ENCODE measurements at places on chromosomes 7 and 10. TPM values are rescaled to one million over a fixed set of nuclear protein-coding genes. Genes with fewer than 3 reads are reported as not detected.

DNA sequence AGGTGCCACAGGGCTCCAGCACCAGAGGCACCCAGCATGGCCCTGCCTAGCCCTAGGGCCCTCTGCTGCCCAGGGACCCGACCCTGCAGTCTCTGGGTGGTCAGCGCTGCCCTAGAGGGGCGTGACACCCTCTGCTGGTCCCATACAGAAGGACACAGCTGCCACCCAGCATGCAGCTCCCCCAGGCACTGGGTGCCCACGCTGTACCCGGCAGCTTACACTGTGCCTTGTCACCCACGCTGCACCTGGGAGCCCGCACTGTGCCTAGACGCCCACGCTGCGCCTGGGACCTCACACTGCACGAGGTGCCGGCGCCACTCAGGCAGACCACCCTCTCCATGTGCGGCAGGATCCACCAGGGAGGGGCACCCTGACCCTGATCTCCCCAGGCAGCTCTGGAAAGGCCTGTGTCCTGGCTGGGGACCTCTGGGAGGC lies 55.2 kb downstream of the PWWP2B start:
- peaks cover 2% of the 10 kb centered on the region for H3K27me3 ChIP-seq
- H3K27ac ChIP-seq: no peak overlapping the region
- H3K36me3 ChIP-seq: no peaks in the 10 kb centered on the region
- H3K4me3 ChIP-seq: no peak overlapping the region
- peaks cover 32% of the 10 kb centered on the region for H3K4me1 ChIP-seq

Gene ARHGAP21
- 63.7 TPM for total RNA-seq

Gene SLC13A1
- total RNA-seq: not detected

DNA sequence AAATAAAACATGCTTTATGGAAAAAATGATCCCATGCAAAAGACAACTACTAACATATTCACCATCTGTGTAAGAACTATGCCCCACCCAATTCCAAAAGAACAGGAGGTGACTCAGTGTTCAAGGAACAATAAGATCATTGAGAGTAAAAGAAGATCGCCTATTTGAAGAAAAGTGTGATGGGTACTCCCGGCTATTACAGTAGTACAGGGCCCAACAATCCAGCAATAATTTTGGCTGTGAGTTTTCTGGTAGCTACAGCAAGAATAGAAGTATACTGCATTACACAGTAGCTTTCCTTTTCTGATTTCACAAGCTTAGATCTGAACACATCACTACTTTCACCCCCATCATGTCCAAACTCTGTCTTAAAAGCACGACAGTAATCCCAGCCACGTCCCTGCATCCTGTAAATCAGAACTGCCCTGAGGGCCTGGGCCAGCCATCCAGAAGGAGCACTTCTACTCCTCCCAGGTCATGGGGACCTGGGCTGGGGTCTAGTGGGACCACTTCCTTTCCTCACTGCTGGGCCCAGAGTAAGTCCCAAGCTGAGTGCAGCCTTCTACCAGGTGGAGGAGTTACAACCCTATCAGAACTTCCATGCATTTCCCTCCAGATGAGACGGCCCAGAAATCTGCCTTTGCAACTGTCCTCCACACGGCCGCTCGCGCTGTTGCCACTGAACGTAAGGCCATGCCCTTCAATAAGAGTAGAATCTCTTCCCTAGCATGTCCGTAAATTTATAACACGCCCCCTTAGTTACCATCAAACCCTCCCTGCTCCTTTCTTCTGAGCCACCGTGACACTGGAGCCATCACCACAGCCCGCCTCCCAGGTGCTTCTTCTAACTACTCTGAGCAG lies 7.9 kb downstream of the ESYT2 start:
- peaks cover 4% of the 10 kb centered on the region for H3K36me3 ChIP-seq
- peak overlapping the region; percentile 96 for H3K27ac ChIP-seq
- peaks cover 24% of the 10 kb centered on the region for H3K4me1 ChIP-seq
- peak; percentile 93 for DNase-seq
- no peaks in the 10 kb centered on the region for H3K27me3 ChIP-seq

Gene LHFPL3
- total RNA-seq: not detected

- no peak for DNase-seq
- H3K4me1 ChIP-seq: peaks cover 4% of the 10 kb centered on the region
- peaks cover 3% of the 10 kb centered on the region for H3K36me3 ChIP-seq
- H3K27me3 ChIP-seq: no peaks in the 10 kb centered on the region
- H3K27ac ChIP-seq: peak overlapping the region; percentile 97
- peak overlapping the region; percentile 87 for H3K4me3 ChIP-seq
Measured at GRCh38 chr10:18659819-18660535, 746 bp downstream of the ARL5B start.

DNA sequence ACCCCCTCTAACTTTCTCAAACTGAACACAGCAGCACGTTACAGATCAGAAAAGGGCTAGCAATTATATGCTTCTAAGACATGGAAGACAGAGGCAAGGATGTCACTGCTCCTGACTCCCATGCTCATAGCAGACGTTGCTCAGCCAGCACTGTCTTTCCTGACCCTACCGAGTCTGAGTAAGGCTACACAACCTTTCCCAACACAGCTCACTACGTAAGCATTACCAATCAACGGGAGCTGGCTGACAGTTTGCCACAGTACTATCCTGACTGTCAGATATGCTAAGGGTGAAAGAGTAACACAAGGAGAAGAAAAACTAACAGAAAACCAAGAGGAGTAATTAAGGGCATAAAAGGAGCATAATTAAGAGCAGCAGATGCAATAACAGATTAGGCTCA lies 171.2 kb downstream of the CHCHD3 start:
- no peak overlapping the region for H3K27ac ChIP-seq
- no peaks in the 10 kb centered on the region for H3K36me3 ChIP-seq
- H3K4me1 ChIP-seq: no peaks in the 10 kb centered on the region
- no peak for DNase-seq

Gene ANKRD61
- total RNA-seq: 0.22 TPM

- no peak for DNase-seq
- H3K4me1 ChIP-seq: peaks cover 3% of the 10 kb centered on the region
- peaks cover 4% of the 10 kb centered on the region for H3K27me3 ChIP-seq
Measured at GRCh38 chr7:130886438-130887135, 152.6 kb upstream of the KLF14 start.

- H3K4me3 ChIP-seq: no peak overlapping the region
- no peaks in the 10 kb centered on the region for H3K27me3 ChIP-seq
- DNase-seq: no peak
- no peaks in the 10 kb centered on the region for H3K36me3 ChIP-seq
- no peaks in the 10 kb centered on the region for H3K4me1 ChIP-seq
- H3K27ac ChIP-seq: no peak overlapping the region
Measured at GRCh38 chr7:121267612-121268011, 61.2 kb upstream of the WNT16 start.

Gene NEUROD6
- total RNA-seq: 0.04 TPM

Gene OR9A2
- total RNA-seq: 0.18 TPM

Gene POM121C
- total RNA-seq: 12.5 TPM

GRCh38 chr10:131933016-131933695 lies 32.3 kb downstream of the PPP2R2D start:
- DNase-seq: no peak
- H3K27ac ChIP-seq: no peak overlapping the region
- peaks cover 27% of the 10 kb centered on the region for H3K36me3 ChIP-seq
- H3K27me3 ChIP-seq: no peaks in the 10 kb centered on the region
- H3K4me3 ChIP-seq: no peak overlapping the region

GRCh38 chr7:33351709-33352108 lies 222.3 kb downstream of the BBS9 start:
- H3K4me3 ChIP-seq: no peak overlapping the region
- H3K27me3 ChIP-seq: no peaks in the 10 kb centered on the region
- no peaks in the 10 kb centered on the region for H3K4me1 ChIP-seq
- DNase-seq: no peak

Gene MRLN
- 254 TPM for total RNA-seq

DNA sequence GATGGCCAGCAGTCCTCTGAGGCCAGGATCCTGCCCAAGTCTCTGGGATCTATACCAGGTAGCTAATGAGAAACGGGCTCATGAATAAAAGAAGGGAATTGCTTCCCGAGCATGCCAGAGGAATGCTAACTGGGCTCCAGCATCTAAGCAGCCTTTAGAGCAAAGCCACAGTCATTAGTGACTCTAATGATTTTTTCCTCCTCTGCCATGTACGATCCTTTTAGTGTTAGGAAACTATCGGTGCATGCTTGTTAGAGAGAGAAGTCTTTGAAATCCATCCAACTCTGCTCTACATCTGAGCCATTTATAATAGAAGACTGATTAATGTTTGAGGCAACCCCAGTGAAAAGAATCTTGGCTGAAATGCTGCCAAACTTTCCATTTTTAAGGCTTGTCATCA lies 124.9 kb upstream of the TCERG1L start:
- H3K36me3 ChIP-seq: no peaks in the 10 kb centered on the region
- no peak overlapping the region for H3K27ac ChIP-seq
- peak; percentile 55 for DNase-seq
- no peak overlapping the region for H3K4me3 ChIP-seq
- peaks cover 34% of the 10 kb centered on the region for H3K27me3 ChIP-seq
- H3K4me1 ChIP-seq: peaks cover 19% of the 10 kb centered on the region

DNA sequence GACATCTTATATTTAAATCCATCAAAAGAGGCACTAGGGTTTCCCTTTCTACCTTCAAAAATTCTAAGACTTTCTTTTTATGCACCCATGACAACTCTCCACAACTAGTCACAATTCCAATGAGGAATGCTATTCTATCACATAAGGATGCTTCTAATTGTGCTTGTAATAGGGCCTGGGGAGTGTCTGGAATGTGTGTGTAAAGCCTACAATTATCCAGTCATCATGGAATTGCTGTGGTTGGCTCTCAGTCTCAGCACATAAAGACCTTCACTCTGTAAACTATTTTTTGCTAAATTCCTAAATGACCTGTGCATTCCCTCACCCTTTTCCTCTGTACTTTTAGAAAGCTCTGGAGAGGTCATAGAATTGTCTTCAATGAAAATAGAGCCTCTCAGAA lies 86.7 kb downstream of the EPDR1 start:
- H3K27ac ChIP-seq: no peak overlapping the region
- H3K4me3 ChIP-seq: no peak overlapping the region
- no peaks in the 10 kb centered on the region for H3K27me3 ChIP-seq
- peaks cover 2% of the 10 kb centered on the region for H3K4me1 ChIP-seq
- H3K36me3 ChIP-seq: no peaks in the 10 kb centered on the region

GRCh38 chr10:111578076-111578475 lies 501.2 kb downstream of the ADRA2A start:
- H3K4me3 ChIP-seq: no peak overlapping the region
- H3K36me3 ChIP-seq: no peaks in the 10 kb centered on the region
- H3K27me3 ChIP-seq: no peaks in the 10 kb centered on the region
- H3K4me1 ChIP-seq: no peaks in the 10 kb centered on the region
- no peak for DNase-seq

DNA sequence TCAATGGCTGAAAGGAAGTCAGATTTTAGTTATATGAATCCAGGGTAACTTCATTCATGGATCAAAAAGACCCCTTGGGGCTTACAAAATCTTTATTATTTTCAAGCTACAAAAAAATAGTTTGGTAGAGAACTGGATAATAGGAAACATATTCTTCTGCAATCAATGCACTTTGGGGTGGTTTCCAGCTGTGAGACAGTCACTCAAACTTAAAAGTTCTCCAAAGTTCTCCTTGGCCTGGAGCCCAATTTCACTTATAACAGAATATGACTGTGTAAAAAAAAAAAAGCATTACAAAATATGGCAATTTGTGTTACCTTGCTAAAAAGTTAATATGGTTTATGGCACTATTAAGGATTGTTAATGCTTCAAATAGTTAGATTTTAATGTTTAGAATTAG lies 255.5 kb downstream of the AGMO start:
- peak; percentile 75 for DNase-seq
- H3K27me3 ChIP-seq: no peaks in the 10 kb centered on the region
- H3K27ac ChIP-seq: no peak overlapping the region
- no peak overlapping the region for H3K4me3 ChIP-seq
- H3K4me1 ChIP-seq: peaks cover 2% of the 10 kb centered on the region
- no peaks in the 10 kb centered on the region for H3K36me3 ChIP-seq

- DNase-seq: no peak
- H3K27ac ChIP-seq: no peak overlapping the region
- no peaks in the 10 kb centered on the region for H3K27me3 ChIP-seq
- no peaks in the 10 kb centered on the region for H3K36me3 ChIP-seq
- H3K4me3 ChIP-seq: no peak overlapping the region
Measured at GRCh38 chr10:56063642-56064041, 297.4 kb downstream of the ZWINT start.

DNA sequence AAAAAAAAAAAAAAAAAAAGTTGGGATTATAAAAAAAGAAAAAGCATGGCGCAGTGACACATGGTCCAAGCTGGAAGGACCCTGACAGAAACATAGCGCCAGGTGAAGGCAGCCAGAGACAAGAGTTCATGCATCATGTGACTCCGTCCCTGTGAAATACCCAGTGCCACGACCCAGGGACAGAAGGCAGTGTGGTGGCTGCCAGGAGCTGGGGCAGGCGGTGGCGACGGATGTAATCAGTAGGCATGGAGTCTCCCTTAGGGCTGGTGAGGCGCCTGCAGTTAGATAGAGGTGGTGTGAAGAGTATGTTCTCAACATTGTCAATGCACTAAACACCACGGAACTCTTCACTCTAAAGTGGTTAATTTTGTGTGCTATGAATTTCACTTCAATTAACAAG lies 43.9 kb downstream of the STK32C start:
- no peak overlapping the region for H3K27ac ChIP-seq
- H3K27me3 ChIP-seq: no peaks in the 10 kb centered on the region
- no peak for DNase-seq
- no peak overlapping the region for H3K4me3 ChIP-seq
- H3K36me3 ChIP-seq: no peaks in the 10 kb centered on the region

DNA sequence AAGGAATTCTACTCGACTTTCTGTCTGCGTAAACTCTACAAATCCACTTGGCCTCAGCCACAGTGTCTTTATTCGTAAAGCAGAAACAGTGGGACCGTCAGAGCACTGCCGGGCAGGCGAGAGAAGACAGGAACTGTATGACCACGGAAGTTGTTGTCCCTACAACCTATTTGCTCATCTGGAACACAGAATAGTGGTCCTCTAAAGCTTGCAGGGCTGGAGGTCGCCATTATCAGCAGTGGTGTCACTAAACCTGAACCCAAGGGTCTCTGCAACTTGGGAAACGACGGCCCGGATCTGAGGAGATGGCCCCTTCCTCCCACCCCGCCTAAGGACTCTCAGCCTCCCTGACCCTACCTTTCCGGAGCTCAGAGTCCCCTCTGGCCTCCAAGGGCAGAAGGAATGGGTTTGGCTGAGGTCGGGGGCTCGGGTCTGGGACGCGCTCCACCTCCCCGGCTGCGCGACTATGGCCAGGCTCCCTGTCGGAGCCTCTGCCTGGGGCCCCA lies 442 bp downstream of the STYXL1 start:
- H3K36me3 ChIP-seq: peaks cover 9% of the 10 kb centered on the region
- H3K27ac ChIP-seq: peak overlapping the region; percentile 94
- peaks cover 14% of the 10 kb centered on the region for H3K4me1 ChIP-seq
- DNase-seq: no peak
- peak overlapping the region; percentile 100 for H3K4me3 ChIP-seq

Gene PNLIPRP2
- 0.49 TPM for total RNA-seq

- H3K27ac ChIP-seq: no peak overlapping the region
- no peak overlapping the region for H3K4me3 ChIP-seq
- H3K4me1 ChIP-seq: no peaks in the 10 kb centered on the region
- H3K27me3 ChIP-seq: no peaks in the 10 kb centered on the region
- peak; percentile 3 for DNase-seq
Measured at GRCh38 chr7:87370660-87371180, 25.3 kb downstream of the CROT start.

Gene CYP2E1
- 0.98 TPM for total RNA-seq

Data from muscle of leg (tissue), 16 donors.